ENCODE measurements at places on chromosomes 11 and 22.
A peak's percentile ranks its signal among the peaks of the same experiment; 100 is the strongest.

DNA sequence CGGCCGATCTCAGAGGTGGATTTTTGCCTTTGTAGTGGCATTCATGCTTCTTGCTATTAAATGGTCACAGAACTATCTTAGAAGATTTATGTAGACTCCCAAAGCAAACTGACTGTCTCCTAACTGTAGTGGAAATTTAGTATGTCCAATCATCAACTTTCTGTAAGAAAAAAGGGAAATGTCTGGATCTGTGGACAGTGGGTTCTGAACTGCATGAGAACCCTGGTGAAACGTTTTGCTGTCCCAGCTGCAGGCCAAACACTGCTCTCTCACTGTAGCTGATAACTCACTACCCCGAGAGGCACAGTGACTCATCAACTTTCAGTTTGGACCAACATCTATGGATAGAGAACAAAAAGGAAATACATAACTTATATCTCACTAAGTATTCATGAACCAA, 387.1 kb downstream of the SOX6 start:
- peak; percentile 92 for DNase-seq

- DNase-seq, result no peak
These were observed 2.4 kb upstream of the GALNT18 start for GRCh38 chr11:11624204-11624603.

GRCh38 chr11:34351687-34352469, 5.9 kb downstream of the ABTB2 start:
- DNase-seq, result no peak

- DNase-seq, result no peak
These were observed 27.7 kb upstream of the PARVB start for GRCh38 chr22:43996170-43996980.

- DNase-seq, result no peak
These were observed 120.1 kb upstream of the OR9Q1 start for GRCh38 chr11:57903441-57904123.

- no peak for DNase-seq
These were observed 121.9 kb upstream of the OR9Q1 start for GRCh38 chr11:57901756-57902155.

DNA sequence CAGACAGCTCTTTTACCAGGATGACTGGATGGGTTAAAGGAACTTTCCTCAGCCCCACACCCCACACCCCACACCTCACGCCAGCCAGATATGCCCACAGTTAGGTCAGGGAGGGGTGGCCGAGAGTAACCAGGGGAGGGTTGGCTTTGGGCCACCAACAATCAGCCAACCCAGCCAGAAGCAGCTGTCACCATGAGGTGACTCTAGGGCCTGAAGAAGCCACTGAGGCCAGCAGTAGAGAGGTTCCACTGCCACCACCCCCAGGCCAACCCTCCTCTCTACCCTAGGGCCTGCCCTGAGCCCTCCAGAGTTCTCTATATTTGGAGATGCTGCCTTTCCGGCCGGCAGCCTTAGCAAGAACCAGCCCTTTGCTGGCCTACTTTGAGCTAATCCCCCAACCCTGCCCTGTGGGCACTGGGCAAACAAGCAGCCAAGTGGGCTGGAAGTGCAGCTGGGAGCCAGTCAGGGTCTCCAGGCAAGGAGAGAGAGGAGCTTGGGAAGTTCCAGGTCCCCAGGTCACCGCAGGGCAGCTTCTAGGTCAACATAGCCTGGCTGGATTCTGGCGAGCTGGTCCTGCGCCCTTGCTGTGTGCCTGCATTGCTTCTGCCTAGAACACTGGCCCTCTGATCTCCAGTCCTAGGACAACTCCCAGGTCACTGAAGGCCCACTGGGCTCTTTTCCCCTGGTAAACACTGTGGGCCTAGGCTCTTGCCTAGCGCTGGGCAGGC, 12.0 kb upstream of the SYT8 start:
- DNase-seq, result no peak

DNA sequence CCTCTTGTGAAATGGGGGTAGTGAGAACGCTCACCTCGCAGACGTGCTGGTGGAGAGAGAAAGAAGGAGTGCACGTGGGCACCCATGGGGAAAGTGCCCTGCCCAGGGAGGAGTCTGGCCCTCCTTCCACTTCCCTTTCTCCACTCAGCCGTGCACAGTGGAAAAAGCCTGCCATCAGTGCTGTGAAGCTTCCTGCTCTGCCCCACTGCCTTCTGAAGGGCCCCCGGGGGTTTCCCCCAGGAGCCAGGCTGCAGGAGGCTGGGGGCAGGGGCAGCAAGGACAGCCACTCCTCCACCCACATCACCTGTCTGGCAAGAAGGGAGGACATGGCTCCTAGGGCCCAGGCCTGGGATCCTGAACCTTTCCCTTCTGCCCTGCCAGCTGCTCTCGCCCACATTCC, 7.6 kb downstream of the TP53I11 start:
- DNase-seq, result no peak

- no peak for DNase-seq
These were observed 648.4 kb downstream of the ETS1 start for GRCh38 chr11:127939000-127939399.

GRCh38 chr22:49232319-49233067, 595.2 kb downstream of the BRD1 start:
- no peak for DNase-seq

- DNase-seq, result no peak
These were observed 127.7 kb upstream of the SESN3 start for GRCh38 chr11:95358511-95359340.

- DNase-seq, result no peak
These were observed 15.0 kb downstream of the AASDHPPT start for GRCh38 chr11:106092446-106092845.

DNA sequence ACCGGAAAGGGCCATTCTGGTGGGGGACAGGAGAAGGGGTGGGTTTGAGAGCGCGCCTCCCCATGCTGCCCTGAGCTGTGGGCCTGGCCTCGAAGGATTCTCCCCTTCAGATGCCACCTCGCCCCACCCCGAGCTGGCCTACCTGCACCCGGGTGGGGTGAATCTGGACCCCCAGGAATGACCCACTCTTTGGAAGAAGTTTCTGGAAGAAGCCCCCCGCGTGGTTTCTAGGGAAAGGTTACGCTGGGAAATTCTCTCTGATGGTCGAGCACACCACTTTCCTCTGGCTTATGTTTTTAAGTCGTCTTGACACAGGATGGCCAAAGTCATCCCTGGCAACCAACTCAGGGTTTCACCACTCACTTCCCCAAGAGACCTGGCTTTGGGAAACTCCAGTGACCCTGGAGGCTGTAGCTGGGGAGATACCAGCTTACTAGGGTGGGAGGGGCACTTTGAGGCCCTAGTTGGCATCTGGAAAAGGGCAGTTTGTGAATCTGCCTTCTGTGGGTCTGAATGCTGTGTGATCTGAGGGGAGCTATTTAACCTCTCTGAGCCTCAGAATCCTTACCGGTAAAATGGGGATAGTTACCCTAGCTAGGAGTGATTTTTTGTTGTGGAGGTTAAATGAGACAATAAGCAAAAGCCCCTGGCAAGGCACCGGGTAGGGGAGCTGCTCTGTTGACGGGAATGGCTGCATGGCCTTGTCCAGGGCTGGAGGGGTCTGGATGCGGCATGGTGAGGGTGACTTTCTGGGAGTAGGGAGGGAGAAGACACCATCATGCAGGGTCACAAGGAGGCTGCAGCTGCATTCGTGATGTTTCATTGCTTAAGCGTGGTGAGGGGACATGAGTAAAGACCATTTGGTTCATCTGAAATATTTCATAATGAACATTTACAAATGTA, 45.3 kb upstream of the ACCSL start:
- no peak for DNase-seq

- DNase-seq, result no peak
These were observed 38.6 kb downstream of the TRMU start for GRCh38 chr22:46373921-46374662.

- no peak for DNase-seq
These were observed 27.0 kb upstream of the MICAL2 start for GRCh38 chr11:12083380-12083779.

DNA sequence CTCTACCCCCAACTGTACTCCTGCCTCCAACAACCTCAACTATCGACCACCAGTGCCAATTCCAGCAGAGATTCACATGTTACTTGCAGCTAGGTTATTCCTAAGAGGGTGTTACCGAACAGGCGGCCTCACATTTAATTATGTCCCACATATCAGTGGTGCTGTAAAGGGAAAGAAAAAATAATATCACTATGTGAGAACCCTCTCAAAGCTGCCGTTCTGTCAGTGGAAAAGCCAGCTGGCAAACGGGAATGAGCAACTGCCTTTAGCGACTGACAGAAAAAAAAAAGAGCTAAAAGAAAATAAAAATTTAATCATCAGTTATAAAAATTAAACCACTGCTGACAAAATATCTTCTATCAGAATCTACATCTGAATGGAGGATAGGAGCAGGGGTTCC, 270.8 kb upstream of the NARS2 start:
- no peak for DNase-seq

- no peak for DNase-seq
These were observed 1.8 kb downstream of the TMEM86A start for GRCh38 chr11:18700375-18700774.

DNA sequence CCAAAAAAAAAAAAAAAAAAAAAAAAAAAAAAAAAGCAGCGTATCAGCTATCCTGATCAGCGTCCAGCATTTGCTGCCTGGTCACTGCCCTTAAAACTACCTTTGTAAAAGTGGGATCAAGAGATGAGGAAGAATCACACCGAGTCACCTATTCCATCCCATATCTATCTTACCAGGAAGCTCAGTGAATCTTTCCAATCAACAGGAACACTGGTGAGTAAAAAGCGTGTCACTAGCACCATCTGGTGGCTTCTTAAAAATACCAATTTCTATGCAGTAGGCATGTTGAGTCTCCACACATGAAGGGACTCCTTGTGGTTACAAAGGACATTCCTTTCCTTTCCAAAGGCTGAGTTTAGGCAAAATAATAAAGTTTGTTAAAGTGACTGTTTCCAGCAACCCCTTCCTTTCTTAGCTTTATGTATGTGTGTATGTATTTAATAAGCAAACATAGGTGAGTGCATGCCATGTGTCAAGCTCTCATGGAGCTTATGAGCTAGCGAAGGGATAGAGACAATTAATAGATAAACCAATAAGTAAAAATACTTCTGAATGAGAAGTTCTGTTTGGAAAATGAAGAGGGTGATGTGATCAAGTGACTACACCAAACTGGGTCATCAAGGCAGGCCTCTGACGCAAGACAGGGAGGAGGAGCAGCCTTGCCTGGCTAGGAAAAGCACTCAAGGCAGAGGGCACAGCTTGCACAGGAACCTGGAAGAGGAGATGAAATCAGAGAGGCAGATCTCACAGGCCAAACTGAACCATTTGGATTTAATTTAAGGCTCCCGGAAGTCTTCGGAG, 13.9 kb upstream of the TP53AIP1 start:
- peak; percentile 81 for DNase-seq

GRCh38 chr11:44256673-44257291, 53.2 kb downstream of the ALX4 start:
- DNase-seq, result peak; percentile 36

GRCh38 chr11:42412590-42412989, 899.2 kb upstream of the API5 start:
- no peak for DNase-seq

GRCh38 chr11:45331839-45332238, 45.7 kb upstream of the SYT13 start:
- DNase-seq, result no peak

- peak; percentile 19 for DNase-seq
These were observed 16.9 kb upstream of the TMEM135 start for GRCh38 chr11:87020764-87021365.

DNA sequence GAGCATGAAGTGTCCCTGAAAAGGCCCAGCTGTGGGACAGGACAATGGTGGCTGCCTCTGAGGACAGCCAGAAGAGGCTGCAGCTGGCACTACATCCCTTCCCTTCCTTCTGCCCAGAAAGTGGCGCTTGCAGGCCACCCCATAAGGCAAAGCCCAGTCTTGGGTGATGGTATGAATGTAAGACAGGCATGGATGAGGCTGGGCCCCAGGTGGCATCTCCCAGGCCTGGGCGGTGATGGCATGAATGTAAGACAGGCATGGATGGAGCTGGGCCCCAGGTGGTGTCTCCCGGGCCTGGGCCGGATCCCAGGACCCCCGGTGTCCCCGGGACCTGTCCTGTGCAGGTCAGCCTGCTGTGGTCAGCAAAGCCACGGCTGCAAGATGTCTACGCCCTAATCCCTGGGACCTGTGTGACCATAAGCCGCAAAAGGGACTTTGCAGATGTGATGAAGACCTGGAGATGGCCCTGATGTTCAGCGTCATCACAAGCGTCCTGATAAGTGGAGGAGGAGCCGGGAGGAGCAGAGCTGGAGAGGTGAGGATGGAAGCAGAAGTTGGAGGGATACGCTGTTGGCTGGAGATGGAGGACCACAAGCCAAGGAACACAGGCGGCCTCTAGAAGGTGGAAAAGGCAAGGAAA, 181.1 kb downstream of the CTTN start:
- DNase-seq, result no peak

- DNase-seq, result peak; percentile 80
These were observed 57.8 kb downstream of the PPFIBP2 start for GRCh38 chr11:7571640-7572000.

DNA sequence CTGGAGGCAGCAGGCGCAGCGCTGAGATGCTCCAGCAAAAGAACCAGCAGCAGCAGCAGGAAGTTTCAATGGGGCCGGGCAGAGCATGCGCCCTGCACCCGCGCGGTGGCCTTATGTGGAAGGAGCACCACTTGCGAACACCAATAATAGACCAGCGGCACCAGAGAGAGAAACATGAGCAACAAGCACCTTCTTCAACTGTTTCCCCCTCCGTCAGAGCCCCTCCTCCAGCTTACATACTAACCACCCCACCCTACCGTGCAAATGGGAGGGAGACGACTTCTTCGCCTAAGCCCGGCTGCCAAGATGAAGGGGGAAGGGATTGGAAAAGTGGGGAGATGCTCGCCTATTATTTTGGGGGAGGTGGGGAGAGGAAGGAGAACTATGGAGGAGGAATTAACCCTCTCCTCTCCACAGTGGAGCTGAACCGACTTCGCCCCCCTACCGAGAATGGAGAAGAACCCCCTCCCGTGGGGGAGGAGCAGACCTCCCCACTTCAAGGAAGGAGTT, 1.1 kb downstream of the RSF1 start:
- DNase-seq, result peak; percentile 89

DNA sequence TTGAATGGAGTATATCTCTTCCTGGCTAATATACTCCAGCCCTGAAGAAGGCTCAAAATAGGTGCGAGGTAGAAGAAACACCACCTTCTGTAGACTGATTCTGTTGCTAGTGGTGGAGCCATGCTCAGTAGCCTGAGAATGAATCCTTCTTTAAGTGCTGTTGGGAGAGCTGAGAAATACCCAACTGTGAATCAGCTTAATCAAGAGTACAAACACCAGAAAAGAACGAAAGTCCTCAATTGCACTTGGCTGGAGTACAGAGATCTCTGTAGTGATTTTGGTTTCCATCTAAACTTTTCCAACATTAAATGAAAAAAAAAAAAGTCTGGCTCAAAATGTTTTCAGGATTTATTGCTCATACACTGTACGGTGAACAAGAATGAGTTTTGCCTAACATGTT, 619.1 kb downstream of the METTL15 start:
- no peak for DNase-seq

DNA sequence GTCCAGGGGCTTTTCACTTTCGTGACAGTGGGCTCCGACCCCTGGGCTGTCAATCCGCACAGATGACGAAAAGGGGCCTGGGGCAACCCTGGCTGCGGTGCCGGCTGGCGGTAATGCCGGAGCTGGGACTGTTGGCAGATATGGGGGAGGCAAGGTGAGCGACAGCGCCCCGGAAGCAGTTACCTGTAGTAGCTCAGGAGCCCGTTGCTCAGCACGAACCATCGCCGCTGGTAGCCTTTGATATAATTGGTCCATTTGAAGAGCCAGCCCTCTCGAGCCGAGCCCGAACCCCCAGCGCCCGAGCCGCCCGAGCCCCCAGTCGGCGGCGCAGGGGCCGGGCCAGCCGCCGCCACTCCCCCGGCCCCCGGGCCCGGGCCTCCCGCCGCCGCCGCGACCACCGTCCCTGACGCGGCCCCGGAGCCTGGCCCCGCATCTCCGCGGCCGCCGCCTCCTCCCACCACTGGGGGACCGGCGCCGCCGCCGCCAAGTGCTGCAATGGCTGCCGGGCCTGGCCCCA, 396 bp downstream of the OSBP start:
- DNase-seq, result no peak
